ENCODE measurements at places on chromosomes 16 and 17.

DNA sequence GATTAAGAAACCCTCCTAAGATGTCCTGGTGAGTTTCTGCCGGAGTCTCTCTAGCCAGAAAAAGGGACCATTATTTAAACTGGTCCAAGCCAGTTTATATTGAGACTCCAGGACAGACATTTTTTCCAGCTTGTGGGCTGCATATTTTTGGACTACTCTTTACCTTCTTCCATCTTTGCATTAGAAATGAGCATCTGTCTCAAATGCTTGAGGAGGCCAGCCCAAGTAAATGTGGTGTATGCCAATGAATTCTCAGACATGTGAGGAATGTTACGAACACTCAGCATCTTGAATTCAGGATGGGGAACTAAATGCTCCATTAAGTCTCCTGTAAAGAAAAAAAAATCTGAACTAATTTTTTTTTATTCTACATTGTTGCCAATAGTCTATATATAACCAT, 18.4 kb downstream of the TUBD1 start:
- no peak for DNase-seq

DNA sequence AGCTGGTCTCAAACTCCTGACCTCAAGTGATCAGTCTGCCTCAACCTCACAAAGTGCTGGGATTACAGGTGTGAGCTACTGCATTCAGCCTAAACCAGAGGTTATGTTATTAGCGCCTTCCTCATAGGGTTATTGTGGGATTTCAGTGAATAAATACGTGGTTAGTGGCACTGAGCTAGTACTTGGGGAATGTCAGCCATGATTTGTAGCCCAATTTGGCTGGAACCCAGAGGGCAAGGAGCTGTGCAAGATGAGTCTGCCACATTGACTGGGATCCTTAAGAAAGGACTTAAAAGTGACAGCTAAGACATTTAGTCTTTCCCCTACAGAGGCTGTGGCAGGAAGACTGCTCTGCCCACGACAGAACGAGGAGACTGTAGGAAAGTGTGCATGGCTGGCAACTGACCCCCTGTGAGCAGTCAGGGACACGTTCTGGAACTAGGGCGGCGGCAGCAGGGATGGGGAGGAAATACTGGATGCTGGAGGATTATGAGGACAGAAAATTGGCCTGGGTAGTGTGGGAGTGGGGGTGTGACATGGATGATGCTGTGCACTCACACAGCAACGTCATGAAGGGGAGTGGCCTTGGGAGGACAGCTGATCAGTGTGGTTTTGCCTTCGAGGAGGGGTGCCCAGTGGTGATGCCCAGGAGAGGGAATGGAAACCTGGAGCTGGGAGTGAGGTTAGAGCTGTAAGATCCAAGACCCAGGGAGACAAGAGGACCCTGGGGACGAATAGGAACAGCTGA, 14.6 kb downstream of the ATP5PD start:
- no peak for DNase-seq

DNA sequence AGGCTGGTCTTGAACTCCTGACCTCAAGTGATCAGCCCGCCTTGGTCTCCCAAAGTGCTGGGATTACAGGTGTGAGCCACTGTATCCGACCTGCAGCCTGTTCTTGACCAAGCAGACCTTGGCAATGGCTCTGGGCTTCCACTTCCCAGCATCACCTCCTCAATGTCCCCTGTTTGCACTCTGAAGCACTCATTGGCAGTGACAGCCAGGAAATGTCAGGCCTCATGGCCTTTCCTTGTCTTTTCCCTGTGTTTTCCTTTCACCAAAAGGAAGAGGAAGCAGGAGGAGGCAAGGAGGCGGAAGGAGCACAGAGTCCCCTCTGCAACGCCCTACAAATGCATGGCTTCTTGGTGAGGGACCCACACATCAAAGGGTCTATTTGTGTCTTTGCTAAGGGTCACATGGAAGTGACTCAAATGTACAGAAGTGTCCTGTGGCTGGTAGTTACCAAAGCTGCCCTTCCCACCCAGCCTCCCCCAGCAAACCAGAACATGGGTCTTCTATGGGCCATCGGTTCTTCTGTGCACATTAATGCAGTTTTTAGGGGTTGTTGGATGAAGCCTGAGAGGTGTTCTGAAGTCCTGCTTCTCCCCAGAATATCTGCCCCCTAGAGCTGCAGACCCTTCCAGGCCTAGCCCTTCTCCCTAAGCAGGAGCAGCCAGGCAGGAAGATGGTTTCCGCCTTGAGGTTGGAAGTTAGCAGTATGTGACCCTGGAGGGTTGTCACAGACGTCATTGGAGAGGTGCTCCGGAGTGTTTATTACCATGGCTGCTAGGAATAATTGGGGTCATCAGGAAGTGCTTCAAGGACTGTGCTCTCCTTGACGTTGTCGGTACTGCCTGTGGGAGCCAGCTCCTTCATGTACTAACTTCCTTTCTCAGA, 60.8 kb downstream of the WIPI1 start:
- DNase-seq = no peak

- no peak for DNase-seq
Observed at GRCh38 chr16:27199736-27200135, 3.6 kb upstream of the KDM8 start.

DNA sequence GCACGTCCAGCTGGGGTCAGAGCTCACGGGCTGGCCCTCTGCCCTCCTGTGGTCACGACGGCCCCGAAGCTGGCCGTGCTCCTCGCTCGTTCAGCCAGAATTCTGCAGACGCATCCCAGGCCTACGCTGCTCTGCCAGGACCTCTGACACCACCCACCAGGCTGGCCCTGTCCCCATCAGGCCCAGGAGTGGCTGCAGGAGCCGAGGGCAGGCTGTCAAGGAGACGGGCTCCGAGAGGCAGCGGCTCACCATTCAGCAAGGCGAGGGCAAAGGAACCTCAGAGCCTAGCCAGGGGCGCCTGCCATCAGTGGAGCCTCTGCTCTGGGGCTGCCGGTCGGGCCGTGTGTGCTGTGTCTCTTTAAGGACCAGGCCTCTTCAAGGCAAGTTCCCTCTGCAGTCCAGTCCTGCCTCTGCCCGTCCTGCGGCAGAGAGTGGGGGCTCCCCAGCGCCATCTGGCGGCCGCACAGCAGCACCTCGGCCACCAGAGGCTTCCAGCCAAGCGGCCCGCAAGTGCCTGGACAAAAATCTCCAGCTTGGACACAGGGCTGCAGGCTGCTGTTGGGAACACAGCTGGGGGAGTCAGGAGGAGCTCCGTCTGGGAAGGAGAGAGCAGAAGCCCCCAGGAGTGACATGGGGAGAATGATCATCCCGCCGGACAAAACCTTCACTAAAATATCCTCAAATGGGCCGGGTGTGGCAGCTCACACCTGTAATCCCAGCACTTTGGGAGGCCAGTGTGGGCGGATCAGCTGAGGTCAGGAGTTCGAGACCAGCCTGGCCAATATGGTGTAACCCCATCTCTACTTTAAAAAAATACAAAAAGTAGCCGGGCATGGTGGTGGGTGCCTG, 7.4 kb upstream of the ABR start:
- DNase-seq = peak; percentile 53

GRCh38 chr16:26175944-26176343, 484.2 kb downstream of the HS3ST4 start:
- no peak for DNase-seq

GRCh38 chr16:80063031-80063712, 462.6 kb upstream of the MAF start:
- no peak for DNase-seq

- DNase-seq = no peak
Observed at GRCh38 chr17:62876063-62876462, 67.9 kb upstream of the MARCHF10 start.

- no peak for DNase-seq
Observed at GRCh38 chr16:79411805-79412204, 188.7 kb downstream of the MAF start.

DNA sequence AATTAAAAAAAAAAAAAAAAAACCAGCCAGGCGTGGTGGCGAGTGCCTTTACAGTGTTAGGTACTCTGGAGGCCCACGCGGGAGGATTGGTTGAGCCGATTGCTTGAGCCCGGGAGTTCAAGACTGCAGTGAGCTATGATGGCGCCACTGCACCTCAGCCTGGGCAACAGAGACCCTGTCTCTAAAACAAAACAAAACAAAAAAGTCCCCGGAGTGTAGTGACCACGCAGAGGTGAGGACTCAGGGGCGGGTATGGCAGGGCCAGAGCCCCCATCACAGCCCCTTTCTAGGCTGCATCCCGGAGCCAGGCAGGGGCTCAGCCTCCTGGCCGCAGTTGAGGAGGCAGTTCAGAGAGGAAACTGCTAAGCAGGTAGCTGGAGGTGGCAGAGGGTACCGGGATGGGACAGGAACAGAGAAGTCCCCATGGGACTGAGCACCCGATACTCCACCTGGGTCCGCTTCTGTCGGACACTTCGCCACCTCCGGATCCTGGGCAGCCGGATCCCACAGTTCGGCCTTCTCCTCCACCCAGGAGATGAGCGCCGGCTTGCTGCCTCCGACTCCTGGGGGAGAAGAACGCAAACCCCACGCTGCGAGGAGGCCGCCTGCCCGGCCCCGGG, 800 bp downstream of the ZNF747 start:
- DNase-seq = no peak

GRCh38 chr16:7492122-7492521, 159.5 kb downstream of the RBFOX1 start:
- no peak for DNase-seq

DNA sequence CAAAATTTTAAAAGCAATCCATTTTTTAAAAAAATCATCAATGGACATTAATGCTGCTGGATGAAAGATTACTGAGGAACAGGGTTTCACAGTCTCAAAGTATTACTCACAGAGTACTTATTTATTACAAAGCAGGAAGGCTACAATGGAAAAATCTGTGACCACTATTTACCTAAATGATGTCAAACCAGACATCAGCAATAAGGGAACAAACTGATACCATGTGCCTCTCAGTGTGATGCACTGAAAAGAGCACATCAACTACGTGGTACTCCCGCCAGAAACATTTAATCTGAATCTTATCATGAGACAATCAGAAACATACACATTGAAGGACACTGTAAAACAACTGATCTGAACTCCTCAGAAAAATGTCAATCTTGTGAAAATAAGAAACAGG, 124.2 kb downstream of the PARN start:
- no peak for DNase-seq

DNA sequence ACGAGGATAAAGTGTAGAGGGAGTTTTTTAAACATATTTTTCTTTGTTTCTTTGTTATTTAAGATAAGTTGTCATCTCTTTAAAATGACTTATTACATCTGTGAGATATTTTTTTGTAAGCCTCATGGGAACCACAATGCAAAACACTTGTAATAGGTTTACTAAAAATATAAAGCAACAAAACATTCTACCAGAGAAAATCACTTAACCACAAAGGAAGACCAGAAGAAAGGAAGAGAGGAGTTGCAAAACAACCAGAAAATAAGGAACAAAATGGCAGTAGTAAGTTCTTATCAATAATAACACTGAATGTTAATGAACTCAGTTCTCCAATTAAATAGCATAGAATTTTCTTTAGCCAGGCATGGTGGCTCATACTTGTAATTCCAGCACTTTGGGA, 22.9 kb downstream of the DHRS7B start:
- no peak for DNase-seq

- DNase-seq = no peak
Observed at GRCh38 chr16:28136751-28137434, 73.4 kb upstream of the GSG1L start.

DNA sequence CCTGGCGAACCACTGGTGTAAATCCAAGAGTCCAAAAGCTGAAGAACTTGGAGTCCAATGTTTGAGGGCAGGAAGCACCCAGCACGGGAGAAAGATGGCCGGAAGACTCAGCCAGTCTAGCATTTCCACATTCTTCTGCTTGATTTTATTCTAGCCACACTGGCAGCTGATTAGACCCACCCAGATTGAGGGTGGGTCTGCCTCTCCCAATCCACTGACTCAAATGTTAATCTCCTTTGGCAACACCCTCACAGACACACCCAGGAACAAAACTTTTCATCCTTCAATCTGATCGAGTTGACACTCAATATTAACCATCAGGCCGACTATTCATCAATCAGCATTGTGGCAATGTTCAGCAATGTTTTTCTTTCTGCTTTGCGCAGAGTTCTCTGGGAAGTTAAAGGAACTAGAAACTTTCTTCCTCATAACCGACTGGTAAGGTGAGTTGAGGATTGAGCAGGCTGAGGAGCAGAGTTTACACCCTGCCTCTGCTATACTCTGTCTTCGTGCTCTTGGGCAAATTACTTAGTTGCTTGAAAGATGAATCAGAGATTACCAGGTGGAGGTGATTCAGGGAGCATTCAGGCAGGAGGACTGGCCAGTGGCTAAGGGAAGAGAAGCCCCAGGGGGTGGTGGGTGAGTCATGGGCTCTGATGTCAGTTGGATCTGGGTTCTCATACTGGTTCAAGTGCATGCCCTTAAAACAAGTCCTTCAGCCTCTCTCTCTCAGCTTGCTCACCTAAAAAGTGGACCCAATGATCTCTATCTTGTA, 28.2 kb upstream of the BRD7 start:
- DNase-seq = no peak

DNA sequence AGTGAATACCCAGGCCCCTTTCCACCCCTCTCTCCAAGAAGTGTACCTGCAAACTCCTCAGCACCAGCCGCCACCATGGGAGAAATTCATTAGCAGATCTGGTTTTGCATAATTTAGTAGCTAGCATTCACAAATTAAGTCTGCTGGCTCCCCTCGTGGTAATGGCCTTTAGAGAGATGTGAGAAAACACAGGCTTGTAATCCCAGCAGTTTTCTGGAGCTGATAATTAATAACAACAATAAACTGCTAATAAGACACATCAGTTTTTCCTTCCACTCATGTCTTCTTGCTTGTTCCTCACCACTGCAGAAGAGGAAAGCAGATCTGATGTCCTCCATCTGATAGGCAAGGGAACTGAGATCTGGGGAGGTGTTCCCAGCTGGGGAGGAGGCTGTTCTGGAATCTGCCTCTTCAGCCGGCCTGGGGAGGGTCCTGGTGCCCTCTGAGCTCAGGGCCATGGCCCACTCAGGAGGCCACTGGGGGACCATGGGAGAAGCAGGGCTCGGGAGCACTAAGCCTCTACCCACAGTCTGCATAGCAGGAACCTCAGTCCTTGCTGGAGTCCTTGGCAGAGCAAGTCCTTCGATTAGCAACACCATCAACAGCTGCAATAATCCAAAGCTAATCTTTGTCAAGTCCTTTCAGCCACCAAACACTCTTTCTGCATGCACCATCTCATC, 74.2 kb upstream of the DNAJA2 start:
- no peak for DNase-seq

DNA sequence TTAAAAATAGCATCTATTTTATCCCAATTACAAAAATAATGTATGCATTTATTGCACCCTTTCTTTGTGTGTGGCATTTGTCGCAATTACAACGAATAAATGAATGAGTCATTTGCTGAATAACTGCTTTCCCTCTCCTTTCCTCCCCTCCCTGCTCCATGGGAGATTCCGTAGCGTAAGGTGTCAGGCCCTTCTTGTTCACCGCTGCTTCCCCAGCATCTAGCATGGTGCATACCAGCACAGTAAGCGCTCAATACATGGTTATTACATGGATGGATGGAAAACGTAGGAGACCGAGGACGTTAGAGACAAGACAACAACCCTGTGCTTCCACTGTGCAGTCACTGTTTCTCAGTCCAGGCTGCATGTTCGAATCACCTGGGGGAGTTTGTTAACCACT, 336.0 kb upstream of the EEF2KMT start:
- no peak for DNase-seq

- no peak for DNase-seq
Observed at GRCh38 chr17:61581611-61582349, 9.2 kb downstream of the NACA2 start.

GRCh38 chr17:38547444-38547843, 58.3 kb downstream of the SRCIN1 start:
- DNase-seq = no peak
